Pericardium fibroblast (primary cell): ENCODE measurements at places on chromosomes 6 and 20. TPM values are rescaled to one million over a fixed set of nuclear protein-coding genes. Genes with fewer than 3 reads are reported as not detected.

Gene UBE2J1
- total RNA-seq: 26.9 and 35.1 TPM in 2 replicates

Gene SERPINB1
- total RNA-seq: 11.4 and 17.3 TPM in 2 replicates

Gene TXLNB
- total RNA-seq: 0.23 and 0.51 TPM in 2 replicates

Gene CGA
- total RNA-seq: not detected in 2 replicates

Gene FERMT1
- total RNA-seq: 3.7 and 4.2 TPM in 2 replicates

Gene TRERF1
- total RNA-seq: 2.8 and 3.6 TPM in 2 replicates

Gene ARMC2
- 0.94 and 1.1 TPM in 2 replicates for total RNA-seq

Gene NT5E
- total RNA-seq: 40.6 and 65.3 TPM in 2 replicates

Gene QRSL1
- total RNA-seq: 6.4 and 8.7 TPM in 2 replicates

Gene PTK6
- total RNA-seq: not detected in 2 replicates

Gene PDE7B
- 7.5 and 7.7 TPM in 2 replicates for total RNA-seq

Gene IL20RA
- total RNA-seq: 0.12 and 0.85 TPM in 2 replicates

Gene PLN
- 0.12 TPM in 1 of 2 replicates, not detected in the other for total RNA-seq

Gene ENPP4
- total RNA-seq: 1.3 and 1.4 TPM in 2 replicates

Gene ANKRD66
- total RNA-seq: not detected in 2 replicates

Gene TBPL1
- total RNA-seq: 25.7 and 31.6 TPM in 2 replicates

Gene HLA-DQA1
- not detected in 2 replicates for total RNA-seq

Gene CALHM4
- not detected in 2 replicates for total RNA-seq

Gene ELOVL2
- 0.09 and 3.5 TPM in 2 replicates for total RNA-seq

Gene FAM217B
- 4.8 and 6.1 TPM in 2 replicates for total RNA-seq

Gene FAM120B
- 10.9 and 16.2 TPM in 2 replicates for total RNA-seq

Gene PAX1
- total RNA-seq: not detected in 2 replicates
